Kidney (tissue), 22 donors: ENCODE measurements at places on chromosomes 7 and 10.

- no peaks in the 10 kb centered on the region for H3K4me1 ChIP-seq
- H3K4me3 ChIP-seq, result no peak overlapping the region
- DNase-seq, result no peak
- no peak overlapping the region for H3K27ac ChIP-seq
- H3K36me3 ChIP-seq, result no peaks in the 10 kb centered on the region
- H3K27me3 ChIP-seq, result no peaks in the 10 kb centered on the region
These were observed 347.3 kb downstream of the GALNT17 start for GRCh38 chr7:71479231-71479630.

GRCh38 chr7:68173513-68173912, 1176.9 kb downstream of the TYW1 start:
- H3K27me3 ChIP-seq, result no peaks in the 10 kb centered on the region
- H3K4me1 ChIP-seq, result no peaks in the 10 kb centered on the region
- DNase-seq, result no peak
- H3K4me3 ChIP-seq, result no peak overlapping the region
- H3K36me3 ChIP-seq, result no peaks in the 10 kb centered on the region

- no peaks in the 10 kb centered on the region for H3K27me3 ChIP-seq
- H3K27ac ChIP-seq, result no peak overlapping the region
- no peaks in the 10 kb centered on the region for H3K36me3 ChIP-seq
- no peaks in the 10 kb centered on the region for H3K4me1 ChIP-seq
These were observed 217.2 kb downstream of the PLXDC2 start for GRCh38 chr10:20033476-20033875.

- no peak overlapping the region for H3K27ac ChIP-seq
- H3K27me3 ChIP-seq, result no peaks in the 10 kb centered on the region
- DNase-seq, result peak; percentile 24
- H3K36me3 ChIP-seq, result no peaks in the 10 kb centered on the region
These were observed 12.7 kb upstream of the MACC1 start for GRCh38 chr7:20229646-20230500.

- H3K36me3 ChIP-seq, result no peaks in the 10 kb centered on the region
- no peaks in the 10 kb centered on the region for H3K27me3 ChIP-seq
- H3K4me3 ChIP-seq, result no peak overlapping the region
These were observed 315.7 kb downstream of the TNS3 start for GRCh38 chr7:47266131-47266706.

- peak overlapping the region; percentile 96 for H3K4me3 ChIP-seq
- peak overlapping the region; percentile 80 for H3K27ac ChIP-seq
- no peaks in the 10 kb centered on the region for H3K36me3 ChIP-seq
- H3K4me1 ChIP-seq, result no peaks in the 10 kb centered on the region
- no peaks in the 10 kb centered on the region for H3K27me3 ChIP-seq
These were observed 620 bp downstream of the BET1 start for GRCh38 chr7:94003446-94004023.

- H3K27me3 ChIP-seq, result no peaks in the 10 kb centered on the region
- H3K36me3 ChIP-seq, result no peaks in the 10 kb centered on the region
- no peak overlapping the region for H3K4me3 ChIP-seq
- H3K4me1 ChIP-seq, result no peaks in the 10 kb centered on the region
- H3K27ac ChIP-seq, result no peak overlapping the region
These were observed 247.3 kb upstream of the LYZL1 start for GRCh38 chr10:29041616-29042015.

DNA sequence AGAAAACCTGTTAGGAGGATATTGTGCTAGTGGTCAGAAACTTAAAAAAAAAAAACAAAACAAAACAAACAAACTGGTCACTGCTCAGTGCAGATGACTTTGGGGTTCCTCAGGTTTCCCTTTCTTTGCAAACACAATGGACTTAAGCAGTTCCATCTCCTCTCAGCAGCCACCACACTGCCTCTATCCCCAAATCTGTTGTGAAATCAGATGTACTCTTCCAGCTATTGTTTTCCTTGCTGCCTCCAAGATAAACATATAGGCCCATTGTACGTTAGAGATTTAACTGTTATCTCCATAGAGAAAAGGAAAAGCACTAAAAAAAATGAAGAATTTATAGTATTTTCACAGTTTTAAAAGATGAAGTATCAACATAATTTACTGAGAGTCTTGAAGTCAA, 147.1 kb downstream of the MPP7 start:
- H3K36me3 ChIP-seq, result no peaks in the 10 kb centered on the region
- no peak for DNase-seq
- no peaks in the 10 kb centered on the region for H3K27me3 ChIP-seq
- H3K27ac ChIP-seq, result no peak overlapping the region
- no peak overlapping the region for H3K4me3 ChIP-seq
